ENCODE measurements at places on chromosomes 1 and 21. TPM values are rescaled to one million over a fixed set of nuclear protein-coding genes. Genes with fewer than 3 reads are reported as not detected.

TRAF3IP3 gene
- 463 TPM for total RNA-seq

FAM110D gene
- not detected for total RNA-seq

SLC1A7 gene
- not detected for total RNA-seq

TENT5C gene
- 24.2 TPM for total RNA-seq

MIS18A gene
- total RNA-seq = 14.0 TPM

Measured in activated naive CD4-positive, alpha-beta T cell treated with anti-CD3 and anti-CD28 coated beads, Interleukin-2, amount 10 ng/mL, durations not matched to agents 5 hours and 36 hours (primary cell).